ENCODE measurements at places on chromosomes 4 and X.

DNA sequence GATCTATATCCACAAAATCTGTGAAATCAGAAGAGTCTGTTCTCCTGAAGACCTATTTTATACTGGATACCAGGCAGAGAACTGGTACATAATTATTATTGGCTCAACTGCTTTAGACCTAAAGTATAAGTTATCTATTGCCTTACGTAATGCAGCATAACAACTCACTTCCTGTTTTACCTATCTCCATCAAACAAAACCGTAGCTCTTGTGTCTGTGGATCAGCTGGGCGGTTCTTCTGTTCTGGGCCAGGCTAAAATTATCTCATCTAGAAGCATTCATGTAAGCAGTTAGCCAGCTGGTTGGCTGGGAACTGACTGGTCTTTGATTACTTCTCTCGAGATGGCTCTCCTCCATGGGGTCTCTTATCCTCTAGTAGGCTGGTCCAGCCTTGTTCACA, 57.8 kb downstream of the PPP1R2C start:
- no peak for DNase-seq

- no peak for DNase-seq
Measured at GRCh38 chr4:56297776-56298175, 89.5 kb downstream of the AASDH start.

DNA sequence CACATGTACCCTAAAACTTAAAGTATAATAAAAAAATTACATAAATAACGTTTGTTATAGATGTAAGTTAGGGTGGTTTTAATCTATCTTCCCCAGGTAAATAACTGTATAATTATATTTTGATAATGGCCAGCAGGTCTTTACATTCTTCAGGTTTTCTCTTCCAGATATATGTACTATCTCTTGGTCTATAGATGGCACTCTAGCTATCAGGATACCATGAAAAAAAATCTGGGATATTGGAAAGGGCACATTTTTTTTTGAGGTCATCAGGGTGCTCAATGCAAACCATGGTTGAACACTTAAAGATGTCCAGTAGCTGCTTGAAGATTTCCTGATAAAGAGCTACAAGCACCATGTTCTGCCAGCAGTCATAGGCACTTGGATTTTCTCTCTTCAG, 15.6 kb upstream of the ADH4 start:
- DNase-seq = no peak

- no peak for DNase-seq
Measured at GRCh38 chrX:40040686-40041461, 56.9 kb downstream of the BCOR start.

GRCh38 chr4:96293806-96294205, 453.9 kb downstream of the PDHA2 start:
- no peak for DNase-seq

DNA sequence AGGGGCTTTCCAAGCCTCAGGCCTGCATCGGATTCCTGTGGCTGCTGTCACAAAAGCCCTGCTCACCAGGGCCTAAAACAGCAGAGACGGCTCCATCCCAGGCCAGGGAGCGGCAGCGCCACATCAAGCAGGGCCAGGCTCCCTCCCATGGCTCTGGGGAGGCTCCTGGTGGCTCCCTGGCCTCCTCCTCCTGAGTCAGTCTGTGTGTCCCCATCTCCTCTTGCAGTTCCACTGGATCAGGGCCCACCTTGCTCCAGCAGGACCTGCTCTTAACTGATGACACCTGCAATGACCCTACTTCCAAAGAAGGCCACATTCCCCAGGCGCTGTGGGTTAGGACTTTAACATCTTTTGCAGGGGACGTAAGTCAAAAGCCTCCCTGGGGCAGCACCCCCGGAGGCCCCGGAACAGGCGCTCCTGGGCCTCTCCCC, 51.9 kb downstream of the CPZ start:
- DNase-seq = no peak

DNA sequence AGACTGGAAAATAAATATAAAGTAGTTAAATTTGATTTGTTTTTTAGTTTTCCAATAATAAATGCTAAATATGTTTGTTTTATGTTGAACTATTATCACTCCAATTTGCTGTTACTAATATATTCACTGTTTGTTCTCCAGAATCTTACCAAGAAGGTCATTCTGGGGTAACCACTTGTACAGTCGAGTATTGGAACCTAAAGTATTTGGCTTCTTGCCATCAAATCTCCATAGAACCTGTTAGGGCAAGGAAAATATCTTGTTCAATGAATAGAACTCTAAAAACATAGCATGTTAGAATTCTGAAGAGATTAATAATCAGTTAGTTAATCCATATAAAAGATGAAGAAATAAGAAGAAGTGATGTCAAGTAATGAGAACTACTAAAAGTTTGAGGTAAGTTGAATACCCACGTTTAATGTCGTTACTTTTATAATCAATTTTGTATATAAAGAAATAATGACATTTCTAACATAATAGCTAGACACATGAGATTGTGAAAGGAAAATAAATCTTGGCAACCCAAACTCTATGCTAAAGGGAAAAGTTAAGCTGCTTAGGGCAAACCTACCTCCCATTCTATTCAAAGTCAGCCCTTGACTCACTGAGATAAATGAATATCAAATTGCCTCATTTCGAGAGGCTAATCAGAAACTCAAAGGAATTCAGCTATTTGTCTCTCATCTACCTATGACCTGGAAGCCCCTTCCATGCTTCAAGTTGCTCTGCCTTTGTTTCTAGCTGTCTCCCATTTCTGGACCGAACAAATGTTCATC, 15.3 kb downstream of the UGT2B15 start:
- DNase-seq = no peak

DNA sequence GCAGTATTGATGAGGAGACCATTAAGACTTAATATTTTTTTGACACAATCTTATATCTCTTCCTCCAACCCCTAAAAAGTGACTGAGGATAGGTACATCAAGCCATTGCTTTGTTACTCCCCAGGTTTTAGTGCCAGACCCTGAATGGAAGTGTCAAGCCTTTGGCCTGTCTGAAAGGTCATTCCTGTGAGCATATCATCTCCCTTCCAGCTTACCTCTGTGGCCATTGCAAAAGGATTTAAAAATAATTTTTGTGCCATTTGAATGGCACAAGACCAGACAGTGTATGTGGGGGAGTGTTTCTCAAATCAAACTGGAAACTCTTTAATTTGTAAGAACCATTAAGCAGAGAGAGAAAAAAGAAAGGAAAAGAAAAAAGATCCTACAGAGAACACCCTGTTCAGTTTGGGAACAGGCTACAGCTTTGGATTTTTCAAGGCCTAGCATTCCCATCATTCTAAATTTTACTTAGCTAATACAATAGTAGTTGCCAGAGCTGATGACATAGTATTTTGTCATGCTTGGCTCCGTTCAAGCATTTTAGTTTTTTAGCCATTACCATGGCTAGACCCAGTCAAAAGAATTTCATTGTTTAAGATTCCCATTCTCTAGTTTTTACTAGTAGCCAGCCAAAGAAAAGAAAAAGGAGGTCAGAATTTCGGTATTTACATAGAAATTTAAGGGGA, 49.6 kb downstream of the HPF1 start:
- DNase-seq = no peak

- DNase-seq = no peak
Measured at GRCh38 chr4:28350485-28350884, 1489.8 kb downstream of the STIM2 start.

GRCh38 chr4:186845137-186845842, 121.6 kb upstream of the FAT1 start:
- DNase-seq = no peak

GRCh38 chr4:163404580-163404979, 60.9 kb downstream of the NPY5R start:
- no peak for DNase-seq

DNA sequence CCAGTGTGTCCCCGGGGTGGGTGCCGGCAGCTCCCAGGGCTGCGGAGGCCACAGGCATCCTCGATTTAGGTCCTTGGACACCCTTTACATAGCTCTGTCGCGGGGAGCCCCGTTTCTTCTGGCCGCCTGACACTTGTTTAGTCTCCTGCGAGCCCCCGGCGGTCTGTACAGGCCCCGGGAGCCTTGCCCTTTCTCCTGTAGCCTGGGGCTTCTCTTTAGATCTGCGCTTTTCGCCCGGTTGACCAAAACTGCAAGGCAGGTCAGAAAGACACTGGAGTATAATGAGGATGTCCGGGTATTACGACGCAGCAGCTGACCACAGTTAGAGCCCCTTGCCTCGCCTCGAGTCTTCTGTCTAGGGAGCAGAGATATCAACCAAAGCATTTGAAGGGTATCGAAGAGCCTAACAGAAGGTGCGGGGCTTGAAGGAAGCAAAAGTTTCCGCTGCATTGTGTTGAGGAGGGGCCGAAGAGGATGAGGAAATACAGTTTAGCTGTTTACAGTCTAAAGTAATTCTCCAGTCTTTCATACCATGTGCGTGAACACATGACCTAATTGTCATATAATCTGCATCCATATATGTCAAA, 479 bp downstream of the BRCC3 start:
- DNase-seq = no peak

- DNase-seq = no peak
Measured at GRCh38 chrX:24395775-24396174, 35.3 kb downstream of the SUPT20HL1 start.

DNA sequence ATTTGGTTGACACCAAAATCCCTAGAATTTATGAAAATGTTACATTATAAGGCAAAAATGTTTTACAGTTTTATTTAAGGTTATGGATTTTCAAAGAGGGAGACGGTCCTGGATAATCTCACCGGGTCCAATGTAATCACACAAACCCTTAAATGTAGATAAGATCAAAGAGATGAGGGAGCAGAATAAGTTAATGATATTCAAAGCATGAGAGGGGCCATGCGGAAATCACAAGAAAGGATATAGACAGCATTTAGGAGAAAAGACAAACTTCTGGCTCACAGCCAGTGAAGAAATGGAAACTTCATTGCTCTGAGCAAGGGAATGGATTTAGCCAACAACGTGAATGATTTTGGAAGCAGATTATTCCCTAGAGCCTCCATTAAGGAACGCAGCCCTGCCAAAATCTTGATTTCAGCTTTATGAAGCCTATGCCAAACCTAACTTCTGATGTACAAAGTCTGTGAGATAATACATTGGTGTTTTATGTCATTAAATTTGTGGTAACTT, 684.4 kb upstream of the GNPDA2 start:
- no peak for DNase-seq

GRCh38 chr4:80125252-80126177, 52.5 kb upstream of the ANTXR2 start:
- DNase-seq = no peak

- no peak for DNase-seq
Measured at GRCh38 chr4:185011408-185011807, 6.9 kb upstream of the HELT start.

DNA sequence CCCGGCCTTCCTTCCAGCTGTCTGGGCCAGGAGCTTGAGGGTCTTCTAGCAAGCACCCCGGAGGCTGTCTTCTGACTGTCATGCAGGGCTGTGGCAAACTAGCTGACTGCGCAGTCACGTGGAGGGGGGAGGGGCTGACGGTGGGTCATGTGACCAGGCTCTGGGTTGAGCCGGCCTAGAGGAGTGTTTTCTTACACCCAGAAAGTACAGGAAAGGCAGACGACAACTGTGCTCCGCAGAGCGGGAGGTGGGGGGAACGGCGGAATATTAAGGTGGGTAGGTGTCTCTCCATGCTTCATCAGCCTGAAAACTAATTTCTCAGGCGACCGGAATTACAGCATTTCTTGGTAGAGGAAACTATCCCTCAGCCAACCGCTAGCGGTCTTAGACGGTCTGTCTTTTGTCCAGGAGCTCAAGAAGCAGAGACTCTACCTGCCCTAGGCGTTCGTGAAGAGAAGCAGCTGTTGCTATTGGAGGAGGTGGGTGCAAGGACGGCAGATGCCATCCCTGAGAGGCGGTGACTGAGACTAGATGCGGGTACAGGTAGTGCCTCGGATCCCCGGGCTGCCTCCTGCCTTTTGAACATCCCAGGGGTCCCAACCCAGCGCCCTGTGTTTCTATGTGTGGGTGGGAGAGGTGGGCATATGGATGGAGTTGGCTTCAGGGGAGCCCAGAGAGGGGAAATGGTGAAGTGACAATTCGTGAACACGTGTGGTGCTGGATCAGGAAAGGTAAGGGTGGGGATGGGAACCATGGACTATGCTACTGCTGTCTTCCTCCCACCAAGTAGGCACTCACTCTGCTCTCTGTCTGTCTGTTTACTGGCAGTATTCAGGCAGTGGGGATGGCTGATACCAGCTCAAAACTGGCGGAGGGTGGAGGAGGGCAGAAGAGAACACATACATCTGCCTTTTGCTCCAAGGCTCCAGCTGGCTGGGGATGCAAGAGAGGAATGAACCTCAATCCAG, 8.8 kb downstream of the GPRASP1 start:
- peak; percentile 80 for DNase-seq

DNA sequence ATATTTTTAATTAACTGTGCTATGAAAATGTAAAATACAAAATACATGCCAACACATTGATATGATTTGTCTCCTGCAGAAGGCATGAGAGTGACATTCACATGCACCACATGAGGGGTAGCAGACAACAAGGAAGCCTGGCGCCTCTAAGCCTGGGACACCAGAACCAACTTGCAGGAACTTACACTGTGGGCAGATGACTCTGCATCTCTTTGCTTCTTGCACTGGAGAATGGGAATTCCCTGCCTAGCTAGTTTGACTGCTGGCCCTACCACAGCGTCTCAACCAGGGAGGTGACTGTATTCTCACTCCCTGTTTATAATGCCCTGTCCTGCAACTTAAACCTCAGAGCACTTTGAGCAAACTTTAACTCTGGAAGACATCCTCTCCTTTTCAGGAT, 40.5 kb downstream of the PAGE2 start:
- DNase-seq = no peak

DNA sequence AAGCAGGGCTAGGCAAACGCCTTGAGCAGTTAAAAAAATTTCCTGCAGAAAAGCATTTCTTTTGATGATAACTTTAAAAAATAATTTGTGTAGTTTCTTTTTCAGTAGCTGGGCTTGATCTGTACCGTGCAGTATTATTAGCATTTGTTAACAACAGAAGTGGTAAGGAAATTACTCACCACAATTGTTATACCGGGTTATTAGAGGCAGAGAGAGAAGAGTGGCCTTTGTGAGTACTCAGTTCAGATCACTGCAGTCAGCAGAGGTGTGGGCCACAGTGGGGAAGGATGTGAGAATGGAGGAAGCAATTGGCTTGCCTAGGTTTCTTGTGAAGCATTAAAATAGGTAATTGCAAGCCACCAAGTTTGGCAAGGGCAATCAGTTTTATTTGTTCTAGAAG, 14.3 kb upstream of the IL21 start:
- no peak for DNase-seq

DNA sequence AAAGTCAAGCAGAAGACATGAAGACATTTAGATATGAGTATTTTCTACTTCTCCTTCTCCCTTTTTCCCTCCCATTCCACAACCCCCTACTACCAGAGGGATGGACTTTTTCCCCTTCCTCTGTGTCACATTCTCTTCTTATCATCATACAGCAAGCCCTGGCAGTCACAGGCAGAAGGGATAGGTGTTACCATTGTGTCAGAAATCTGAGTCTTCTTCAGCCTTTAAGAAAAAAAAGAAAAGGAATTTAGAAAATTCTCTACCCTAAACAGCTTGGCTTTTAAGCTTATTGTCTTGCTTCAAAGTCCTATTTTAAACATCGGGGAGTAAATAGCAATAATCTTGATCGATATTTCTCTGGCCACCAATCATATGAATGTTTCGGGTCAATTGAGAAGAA, 30.9 kb upstream of the ADH1C start:
- no peak for DNase-seq
